ENCODE measurements at places on chromosomes 3 and 15. TPM values are rescaled to one million over a fixed set of nuclear protein-coding genes. Genes with fewer than 3 reads are reported as not detected.

Gene FES
- 26.2 TPM for total RNA-seq

Gene ZSCAN2
- 6.0 TPM for total RNA-seq

Gene FGD5
- total RNA-seq = 1.3 TPM

Gene CYP8B1
- not detected for total RNA-seq

Gene NEK4
- total RNA-seq = 16.7 TPM

Gene CACNA2D2
- total RNA-seq = not detected

Gene SNUPN
- total RNA-seq = 27.1 TPM

Gene FEZF2
- not detected for total RNA-seq

Gene ARPP21
- total RNA-seq = 1.4 TPM

Gene SLC28A2
- not detected for total RNA-seq

Gene ZNF662
- total RNA-seq = 0.60 TPM

Gene PLSCR2
- not detected for total RNA-seq

Gene NRG4
- not detected for total RNA-seq

Gene CTXND1
- total RNA-seq = not detected

Gene SEMA3G
- total RNA-seq = not detected

Gene RBSN
- 18.9 TPM for total RNA-seq

Gene EXOSC7
- total RNA-seq = 66.3 TPM
